ENCODE measurements at places on chromosomes 16 and 17.

DNA sequence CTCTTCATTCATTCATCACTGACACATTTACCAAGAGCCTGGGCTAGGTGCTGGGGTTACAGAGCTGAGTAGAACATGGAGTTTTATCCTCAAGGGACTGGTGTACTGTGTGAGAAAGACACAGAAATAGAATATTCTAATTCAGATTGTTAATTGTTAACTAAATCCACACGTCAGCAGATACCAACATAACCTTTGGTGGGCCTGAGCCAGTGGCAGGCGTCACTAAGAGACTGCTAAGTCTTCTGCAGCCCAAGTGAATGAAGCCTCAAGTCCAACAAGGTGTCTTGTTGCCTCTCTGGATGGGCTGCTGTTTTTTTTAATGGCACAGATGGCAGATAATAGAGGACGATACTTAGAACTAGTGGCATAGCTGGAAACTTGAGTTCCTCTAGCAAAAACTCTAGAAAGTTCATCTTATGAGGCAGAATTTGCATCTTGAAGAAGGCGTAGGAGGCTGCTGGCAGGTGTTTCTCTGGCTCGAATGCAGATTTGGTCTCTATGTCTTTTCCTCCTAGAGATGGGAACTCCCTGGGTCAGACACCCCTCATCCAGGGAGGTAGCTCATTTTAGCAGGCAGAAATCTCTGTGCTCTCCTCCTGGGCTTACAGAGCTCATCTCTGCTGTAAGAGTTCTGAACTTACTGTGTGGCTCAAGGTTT lies 179.5 kb downstream of the NTN1 start:
- no peak for DNase-seq

- peak; percentile 30 for DNase-seq
Observed at GRCh38 chr17:31415004-31415454, 23.6 kb downstream of the RAB11FIP4 start.

GRCh38 chr17:82685291-82685690 lies 13.2 kb downstream of the RAB40B start:
- DNase-seq: no peak

DNA sequence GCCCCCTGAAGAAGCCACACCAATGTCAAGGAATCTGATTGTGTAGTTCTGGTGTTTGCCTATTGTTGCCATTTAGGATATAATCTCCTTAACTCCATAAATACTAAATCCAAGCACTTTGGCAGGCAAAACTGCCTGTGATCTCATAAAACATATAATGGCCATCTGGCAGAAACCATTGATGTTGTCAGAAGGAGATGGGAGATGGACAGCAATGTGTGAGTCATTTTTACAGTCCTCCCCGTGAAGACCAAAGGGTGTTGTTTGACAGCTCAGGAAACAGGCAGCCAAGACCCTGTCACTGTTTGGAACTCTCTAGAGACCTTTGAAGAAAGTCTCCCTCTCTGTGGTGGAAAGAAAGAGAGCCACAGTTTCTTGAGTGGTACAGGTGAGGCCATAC lies 454.1 kb downstream of the HS3ST3B1 start:
- DNase-seq: no peak

GRCh38 chr17:49946964-49947584 lies 21.9 kb upstream of the DLX4 start:
- DNase-seq: no peak

GRCh38 chr17:77206158-77206956 lies 65.6 kb downstream of the SEC14L1 start:
- peak; percentile 10 for DNase-seq

DNA sequence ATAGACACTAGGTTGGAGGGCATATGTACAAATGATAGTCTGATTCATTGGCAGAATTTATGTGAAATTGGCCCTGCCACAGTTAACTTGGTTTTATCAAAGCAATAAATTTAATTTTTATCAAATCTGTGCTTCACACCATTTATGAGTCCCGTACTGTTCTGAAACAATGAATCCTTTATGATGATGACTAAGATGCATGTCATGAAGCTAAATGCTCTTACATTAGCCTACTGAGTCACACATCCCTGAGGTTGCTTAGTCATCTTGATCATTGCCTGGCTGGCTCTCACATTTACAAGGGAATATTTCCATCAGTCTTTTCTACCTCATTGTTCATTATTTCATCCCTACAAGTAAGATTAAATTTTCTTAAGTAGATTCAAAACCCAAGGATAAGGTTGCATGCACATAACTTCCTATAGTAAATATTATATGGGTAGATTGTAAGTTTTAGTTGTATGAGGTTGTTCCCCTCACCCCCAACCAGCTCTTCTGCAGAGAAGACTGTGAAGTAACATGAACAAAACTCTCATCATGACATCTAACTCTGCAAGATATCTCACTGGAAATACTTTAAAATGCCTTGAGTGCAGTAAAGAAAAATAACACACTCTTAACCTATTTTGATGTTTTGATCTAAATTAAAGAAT lies 170.7 kb downstream of the CYB561 start:
- no peak for DNase-seq

- DNase-seq: no peak
Observed at GRCh38 chr16:76756951-76757350, 434.0 kb upstream of the MON1B start.

- DNase-seq: no peak
Observed at GRCh38 chr17:27218719-27219488, 75.0 kb upstream of the WSB1 start.

DNA sequence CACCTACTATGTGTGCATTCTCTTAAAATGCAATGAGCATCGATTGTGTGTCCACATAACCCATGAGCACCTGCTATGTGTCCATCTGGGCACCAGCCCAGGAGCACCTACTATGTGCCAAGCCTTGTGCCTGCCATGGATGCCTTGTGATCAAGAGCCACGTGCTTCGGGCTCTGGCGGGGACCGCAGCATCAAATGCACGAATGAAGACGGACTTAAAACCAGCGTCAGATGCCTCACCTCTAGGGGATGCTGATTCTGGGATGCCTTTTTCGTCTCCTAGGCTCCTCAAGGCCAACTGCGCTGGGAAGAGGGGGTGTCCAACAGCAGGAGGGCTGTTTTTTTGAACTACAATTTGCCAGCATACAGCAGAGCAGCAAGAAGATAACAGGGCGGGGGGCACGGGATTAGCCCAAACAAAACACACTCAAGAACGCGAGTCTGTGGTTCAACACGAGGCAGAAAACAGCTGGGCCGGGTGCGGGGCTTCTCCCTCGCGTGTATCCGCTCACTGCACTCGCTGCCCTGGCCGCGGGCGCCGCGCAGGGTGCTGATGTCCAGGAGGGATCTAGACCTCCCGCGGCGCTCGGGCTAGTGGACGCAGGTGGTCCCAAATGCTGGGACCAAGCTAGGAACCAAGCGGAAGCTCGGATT lies 1.2 kb upstream of the GLIS2 start:
- no peak for DNase-seq

- DNase-seq: no peak
Observed at GRCh38 chr17:29010586-29010985, 4.8 kb upstream of the SEZ6 start.

DNA sequence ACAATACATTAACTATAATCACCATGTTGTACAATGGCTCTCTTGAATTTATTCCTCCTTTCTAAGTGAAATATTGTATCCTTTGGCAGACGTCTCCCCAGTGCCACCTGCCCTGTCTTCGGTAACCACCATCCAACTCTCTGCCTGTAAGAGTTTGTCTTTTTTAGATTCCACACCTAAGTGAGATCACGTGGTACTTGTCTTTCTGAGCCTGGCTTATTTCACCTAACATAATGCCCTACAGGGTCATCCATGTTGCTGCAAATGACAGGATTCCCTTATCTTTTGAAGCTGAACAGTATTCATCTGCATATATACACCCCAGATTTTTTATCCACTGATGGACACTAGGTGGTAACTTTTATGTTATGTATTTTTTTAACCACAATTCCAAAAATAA lies 24.2 kb downstream of the ORC6 start:
- no peak for DNase-seq

GRCh38 chr16:21708533-21709115 lies 44.9 kb downstream of the OTOA start:
- DNase-seq: peak; percentile 74

DNA sequence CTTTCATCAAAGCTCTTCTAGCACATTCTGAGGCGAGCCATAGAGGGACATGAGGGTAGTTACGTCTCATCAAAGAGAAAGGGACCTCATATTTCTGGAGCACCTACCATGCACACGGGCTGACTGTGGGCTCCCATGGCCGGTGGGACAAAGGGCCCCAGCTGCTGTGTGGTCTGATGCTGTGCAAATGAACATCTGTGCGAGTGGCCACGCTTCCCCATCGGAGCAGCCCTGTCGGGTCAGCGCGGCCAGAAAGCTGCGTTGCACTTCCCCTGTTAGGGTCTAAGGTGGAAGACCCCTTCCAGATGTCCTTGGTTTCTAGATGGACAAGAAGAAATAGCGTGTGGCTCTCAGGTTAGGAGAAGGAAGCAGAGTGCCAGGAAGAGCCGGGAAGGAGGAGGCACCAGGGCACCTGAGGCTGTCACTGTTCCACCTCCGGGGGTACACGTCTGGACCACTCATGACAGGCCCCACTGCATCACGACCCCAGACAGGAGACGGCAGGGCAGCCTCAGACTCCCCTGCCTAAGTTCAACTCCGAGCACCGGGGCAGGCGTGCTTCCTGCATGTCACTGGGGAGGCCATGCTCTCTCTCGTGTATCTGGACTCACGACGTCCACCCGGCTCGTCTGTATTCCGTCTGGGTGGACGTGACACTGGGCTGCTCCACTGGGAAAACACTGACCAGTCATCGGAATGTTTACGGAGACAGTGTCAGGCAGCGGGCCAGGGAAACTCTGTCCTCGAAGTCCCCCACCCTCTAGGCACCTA lies 8.5 kb upstream of the BAIAP2 start:
- DNase-seq: no peak

- peak; percentile 57 for DNase-seq
Observed at GRCh38 chr17:18158022-18158600, 25.5 kb upstream of the ALKBH5 start.

DNA sequence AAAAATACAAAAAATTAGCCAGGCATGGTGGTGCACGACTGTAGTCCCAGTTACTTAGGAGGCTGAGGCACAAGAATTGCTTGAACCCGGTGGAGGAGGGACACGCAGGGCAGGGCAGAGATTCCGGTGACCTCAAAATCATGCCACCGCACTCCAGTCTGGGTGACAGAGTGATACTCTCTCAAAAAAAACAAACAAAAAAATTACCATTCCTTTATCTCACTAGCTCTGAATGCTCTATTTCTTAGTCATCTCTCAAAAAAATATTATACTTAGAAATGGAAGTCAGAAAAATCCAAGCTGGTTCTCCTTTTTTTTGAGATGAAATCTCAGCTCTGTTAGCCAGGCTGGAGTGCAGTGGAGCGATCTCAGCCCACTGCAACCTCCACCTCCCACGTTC lies 40.8 kb downstream of the SPOP start:
- no peak for DNase-seq

- no peak for DNase-seq
Observed at GRCh38 chr17:61656721-61657217, 65.8 kb upstream of the NACA2 start.

GRCh38 chr16:17839272-17839671 lies 368.5 kb upstream of the XYLT1 start:
- DNase-seq: no peak
